ENCODE measurements at places on chromosomes 7 and 10. TPM values are rescaled to one million over a fixed set of nuclear protein-coding genes. Genes with fewer than 3 reads are reported as not detected.

CFTR gene
- not detected for total RNA-seq

AZGP1 gene
- not detected for total RNA-seq

PRF1 gene
- 44.5 TPM for total RNA-seq

CNTNAP2 gene
- total RNA-seq, result not detected

AGAP9 gene
- 7.0 TPM for total RNA-seq

Measured in activated T-cell treated with anti-CD3 and anti-CD28 coated beads, Interleukin-2, amount 50 U/mL, for 72 hours (primary cell).